ENCODE measurements at places on chromosomes 2 and 18. TPM values are rescaled to one million over a fixed set of nuclear protein-coding genes. Genes with fewer than 3 reads are reported as not detected.
A peak's percentile ranks its signal among the peaks of the same experiment; 100 is the strongest.

The TLX2 gene
- total RNA-seq: not detected

- DNase-seq: no peak
Observed at GRCh38 chr18:2662990-2663389, 7.5 kb downstream of the SMCHD1 start.

DNA sequence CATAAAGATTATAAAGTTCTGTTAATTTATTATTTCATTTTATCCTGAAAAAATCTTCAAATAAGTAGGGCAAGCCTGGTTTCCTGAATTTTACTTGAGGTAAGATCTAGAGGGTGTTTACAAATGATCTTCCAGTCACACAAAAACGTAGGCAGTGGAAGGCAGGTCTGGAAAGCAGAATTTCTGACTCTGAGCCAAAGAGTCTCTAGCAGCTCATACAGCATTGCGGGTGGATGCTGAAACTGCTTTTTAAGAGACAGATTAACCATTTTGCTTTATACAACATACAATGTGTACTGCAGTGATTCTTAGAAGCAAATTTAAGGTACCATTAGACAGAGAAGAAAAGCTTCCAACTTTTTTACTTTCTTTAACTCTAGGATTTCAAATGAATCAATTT lies 117.0 kb downstream of the FTCDNL1 start:
- no peak for DNase-seq

DNA sequence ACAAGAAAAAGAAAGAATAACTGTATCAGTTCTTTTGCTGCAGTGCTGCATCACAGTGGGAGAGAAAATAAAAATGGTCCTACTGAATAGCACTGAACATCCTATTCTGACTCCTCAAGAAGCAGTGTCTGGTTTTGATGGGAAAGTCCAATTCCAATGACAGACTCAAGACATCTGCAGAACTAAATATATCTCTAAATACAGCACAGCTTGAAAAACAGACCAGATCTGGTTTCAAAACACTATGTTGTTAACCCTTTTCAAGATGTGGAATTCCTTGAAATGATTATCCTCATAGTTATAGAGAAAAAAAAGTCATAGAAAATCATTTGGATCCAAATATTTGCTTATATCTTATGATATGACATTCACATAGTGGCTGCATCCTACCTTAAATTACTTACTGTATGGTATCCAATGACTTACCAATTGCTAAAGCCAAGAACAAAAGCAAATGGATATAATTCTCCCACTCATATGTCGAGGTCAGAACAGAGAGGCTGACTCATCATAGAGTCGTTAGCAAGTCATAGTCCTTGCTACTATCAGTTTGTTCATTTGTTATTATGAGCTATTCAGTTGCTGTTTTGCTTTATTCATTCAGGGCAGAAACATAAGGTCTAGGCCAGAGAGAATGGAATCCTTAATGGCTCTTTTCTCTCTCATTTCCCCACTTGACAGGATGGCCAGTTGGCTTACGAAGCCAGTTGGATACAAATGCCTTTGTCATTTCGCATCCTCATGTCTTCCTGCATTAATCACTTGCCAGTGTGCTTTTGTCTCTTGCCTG lies 62.5 kb upstream of the ACVR2A start:
- peak; percentile 80 for DNase-seq

DNA sequence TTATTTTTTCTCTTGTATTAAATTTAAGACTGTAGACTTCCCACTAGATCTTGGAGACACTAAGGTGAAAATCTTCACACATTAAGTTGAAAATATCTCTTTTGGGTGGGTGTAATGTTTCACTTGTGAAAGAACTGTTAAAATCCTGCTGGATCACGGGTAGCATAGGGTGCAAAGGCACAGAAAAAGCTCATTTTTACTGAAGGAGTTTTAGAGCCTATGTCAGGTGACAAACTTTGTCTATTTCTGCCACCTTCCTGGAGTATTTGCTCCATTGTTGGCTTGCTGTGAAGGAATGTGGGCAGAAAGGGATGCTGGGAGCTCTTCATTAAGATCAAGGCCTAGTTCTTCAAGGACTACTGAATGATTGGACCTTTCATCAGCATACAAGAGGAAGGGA lies 119.4 kb downstream of the FMNL2 start:
- no peak for DNase-seq

GRCh38 chr2:239826786-239827522 lies 198.2 kb downstream of the NDUFA10 start:
- DNase-seq: no peak

DNA sequence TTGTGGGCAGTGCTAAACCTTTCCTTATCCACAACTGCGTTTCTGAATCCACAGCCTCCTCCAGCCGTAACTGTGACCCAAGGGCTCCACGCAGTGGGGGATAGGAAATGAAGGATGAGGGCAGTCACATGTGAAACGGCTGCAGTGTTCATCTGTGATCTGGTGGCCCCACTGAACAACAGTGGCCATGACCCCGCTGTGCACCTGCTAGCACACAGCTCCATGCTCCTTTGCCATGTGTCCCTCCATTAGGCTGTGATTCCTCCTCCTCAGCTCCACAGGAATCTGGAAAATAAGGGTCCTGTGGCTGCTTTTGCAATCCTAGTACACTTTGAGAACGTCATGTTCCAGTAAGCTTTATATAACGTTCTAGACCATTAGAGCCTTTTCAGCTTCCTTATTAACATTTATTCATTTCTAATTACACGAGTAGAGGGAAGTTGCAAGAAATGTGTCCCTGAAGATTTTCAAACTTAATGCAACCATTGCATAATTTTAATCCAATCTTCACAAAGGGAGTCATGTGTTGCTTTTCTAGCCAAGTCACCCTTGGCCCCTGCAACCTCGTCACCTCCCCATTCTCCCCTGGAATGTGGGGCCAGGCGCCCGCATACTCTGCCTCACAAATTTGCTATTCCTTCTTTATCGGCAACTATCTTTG lies 7.1 kb upstream of the NAPG start:
- DNase-seq: peak; percentile 36

DNA sequence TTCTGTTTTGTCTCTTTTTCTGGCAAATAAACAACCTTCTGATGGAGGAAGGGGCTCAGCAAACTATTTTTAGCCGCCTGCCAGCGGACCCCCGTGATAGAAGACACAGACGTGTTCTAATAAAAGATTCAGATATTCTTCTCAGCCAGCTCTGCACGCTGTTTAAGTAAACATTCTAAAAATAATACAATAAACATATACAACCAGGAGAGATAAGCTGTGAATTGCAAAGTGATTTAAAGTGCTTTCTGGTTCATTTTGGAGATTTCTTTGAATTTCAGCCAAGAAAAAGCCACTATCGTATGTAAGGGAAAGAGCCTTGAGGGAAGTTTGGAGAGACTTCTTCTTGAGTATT lies 201.3 kb downstream of the EPHA4 start:
- no peak for DNase-seq

DNA sequence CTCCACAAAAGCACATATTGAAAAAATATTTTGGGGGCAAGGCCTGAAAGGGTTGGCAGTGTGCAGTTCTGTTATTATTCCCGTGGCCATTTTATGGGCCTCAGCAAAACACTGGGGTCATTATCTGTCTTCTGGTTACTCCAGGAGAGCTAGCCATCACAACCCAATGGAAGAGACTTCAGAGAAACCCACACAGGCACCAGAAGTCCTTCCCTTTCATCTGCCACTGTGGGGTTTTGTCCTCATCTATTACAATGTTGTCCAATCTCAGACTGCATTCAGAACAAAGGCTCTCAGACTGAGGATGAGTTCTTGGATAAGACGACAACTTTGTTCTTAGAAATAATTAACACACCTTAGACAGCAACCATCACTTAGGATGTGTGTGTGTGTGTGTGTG lies 98.4 kb downstream of the PIEZO2 start:
- DNase-seq: no peak

DNA sequence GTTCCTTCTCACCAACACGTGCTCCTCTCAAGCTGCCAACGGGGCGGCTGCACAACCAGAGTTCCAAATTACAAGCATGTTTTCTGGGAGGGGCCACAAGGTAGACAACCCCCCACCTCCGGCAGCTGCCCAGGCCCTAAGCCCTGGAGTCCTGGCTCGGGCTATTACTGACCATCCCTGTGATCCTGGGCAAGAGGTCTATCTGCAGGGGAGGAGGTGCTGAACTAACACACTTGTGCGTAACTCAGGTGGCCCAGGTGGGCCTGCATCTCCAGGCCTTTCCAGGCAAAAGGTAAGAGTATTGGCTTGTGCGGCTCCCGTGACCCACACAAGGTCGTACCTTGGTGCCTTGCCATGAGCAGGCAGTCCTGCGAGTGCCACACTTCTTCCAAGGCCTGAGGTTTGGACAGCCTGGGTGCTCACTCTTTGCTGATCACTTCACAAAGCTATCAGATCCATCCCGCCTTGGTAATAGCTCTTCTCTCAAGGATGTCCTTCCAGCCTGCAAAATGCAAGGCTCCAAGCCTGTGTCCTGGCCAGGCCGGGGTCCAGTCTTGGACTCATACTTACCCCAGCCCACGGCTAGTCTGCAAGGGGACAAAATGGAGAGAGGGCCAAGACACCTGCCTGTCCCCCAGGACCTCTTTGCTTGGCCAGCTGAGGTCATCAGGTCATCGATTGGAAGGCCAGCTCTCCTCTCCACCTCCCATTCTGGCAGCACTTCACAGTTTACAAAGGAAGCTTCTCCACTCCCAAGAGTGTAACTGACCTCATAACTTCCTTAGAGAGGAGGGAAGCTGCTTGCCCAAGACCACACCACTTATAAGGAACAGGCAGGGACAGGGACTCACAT lies 33.9 kb downstream of the ADRA2B start:
- DNase-seq: no peak

All from IMR-90 (cell line).